Smooth muscle cell of the umbilical artery (primary cell): ENCODE measurements at places on chromosomes 1 and 21. TPM values are rescaled to one million over a fixed set of nuclear protein-coding genes. Genes with fewer than 3 reads are reported as not detected.

DENND2D gene
- 3.0 and 3.9 TPM in 2 replicates for total RNA-seq

GBP2 gene
- 6.7 and 19.9 TPM in 2 replicates for total RNA-seq

CD52 gene
- not detected in 2 replicates for total RNA-seq

AMPD1 gene
- not detected in 2 replicates for total RNA-seq
